ENCODE measurements at places on chromosomes 7 and 10. TPM values are rescaled to one million over a fixed set of nuclear protein-coding genes. Genes with fewer than 3 reads are reported as not detected.

DNA sequence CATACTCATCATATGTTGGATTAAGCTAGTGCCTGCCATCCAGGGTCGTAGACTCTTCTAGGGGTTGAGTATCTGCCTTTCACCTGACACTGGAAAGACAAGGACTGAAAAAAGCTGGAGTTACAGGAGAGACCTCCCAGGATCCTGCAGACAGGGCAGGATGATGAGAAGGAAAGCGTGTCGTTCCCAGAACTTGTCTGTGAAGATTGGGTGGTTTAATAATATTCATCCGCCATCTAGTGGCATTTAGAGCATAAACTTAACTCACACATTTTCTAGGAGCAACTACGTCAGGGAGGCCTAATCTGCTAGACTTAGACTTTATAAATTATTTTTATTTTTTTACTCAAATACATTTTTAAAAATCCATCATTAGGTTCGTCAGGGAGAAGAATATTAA is 59.6 kb downstream of the ADRB1 start:
- H3K27ac ChIP-seq, result no peak overlapping the region
- peaks cover 10% of the 10 kb centered on the region for H3K4me1 ChIP-seq
- H3K36me3 ChIP-seq, result peaks cover 18% of the 10 kb centered on the region

- no peaks in the 10 kb centered on the region for H3K4me1 ChIP-seq
- no peak overlapping the region for H3K4me3 ChIP-seq
- H3K36me3 ChIP-seq, result no peaks in the 10 kb centered on the region
- H3K27ac ChIP-seq, result no peak overlapping the region
- DNase-seq, result no peak
- H3K27me3 ChIP-seq, result peaks cover 37% of the 10 kb centered on the region
Observed at GRCh38 chr7:159038066-159038465, 106.6 kb downstream of the VIPR2 start.

GRCh38 chr7:71731740-71732139 is 599.8 kb downstream of the GALNT17 start:
- H3K27me3 ChIP-seq, result no peaks in the 10 kb centered on the region
- no peaks in the 10 kb centered on the region for H3K4me1 ChIP-seq
- H3K27ac ChIP-seq, result no peak overlapping the region
- no peak overlapping the region for H3K4me3 ChIP-seq
- DNase-seq, result no peak

DNA sequence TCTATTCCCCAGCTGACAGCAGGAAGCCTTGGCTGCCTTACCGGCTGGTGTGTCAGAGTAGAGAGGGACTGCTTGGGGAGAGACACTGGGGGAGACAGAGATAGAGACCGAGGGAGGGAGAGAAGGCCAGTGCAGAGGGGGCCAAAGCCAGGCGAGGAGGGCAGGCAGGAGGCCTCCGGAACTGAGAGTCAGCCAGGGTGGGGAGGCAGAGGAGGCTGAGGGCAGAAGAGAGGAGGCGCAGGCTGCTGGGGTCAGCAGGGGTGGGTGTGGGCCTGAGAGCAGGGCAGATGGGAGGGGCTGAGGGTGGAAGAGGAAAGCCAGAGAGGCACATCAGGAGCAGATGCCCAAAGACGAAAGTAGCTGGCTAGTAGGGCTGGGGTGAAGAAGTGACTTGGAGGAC is 57.2 kb upstream of the PAX2 start:
- H3K27me3 ChIP-seq, result peaks cover 90% of the 10 kb centered on the region
- no peak for DNase-seq
- no peak overlapping the region for H3K4me3 ChIP-seq
- no peaks in the 10 kb centered on the region for H3K36me3 ChIP-seq
- H3K27ac ChIP-seq, result no peak overlapping the region

GRCh38 chr10:35386594-35387174 is 50.4 kb downstream of the CCNY start:
- no peaks in the 10 kb centered on the region for H3K27me3 ChIP-seq
- peaks cover 28% of the 10 kb centered on the region for H3K4me1 ChIP-seq
- H3K27ac ChIP-seq, result peak overlapping the region; percentile 29
- H3K4me3 ChIP-seq, result no peak overlapping the region

DNA sequence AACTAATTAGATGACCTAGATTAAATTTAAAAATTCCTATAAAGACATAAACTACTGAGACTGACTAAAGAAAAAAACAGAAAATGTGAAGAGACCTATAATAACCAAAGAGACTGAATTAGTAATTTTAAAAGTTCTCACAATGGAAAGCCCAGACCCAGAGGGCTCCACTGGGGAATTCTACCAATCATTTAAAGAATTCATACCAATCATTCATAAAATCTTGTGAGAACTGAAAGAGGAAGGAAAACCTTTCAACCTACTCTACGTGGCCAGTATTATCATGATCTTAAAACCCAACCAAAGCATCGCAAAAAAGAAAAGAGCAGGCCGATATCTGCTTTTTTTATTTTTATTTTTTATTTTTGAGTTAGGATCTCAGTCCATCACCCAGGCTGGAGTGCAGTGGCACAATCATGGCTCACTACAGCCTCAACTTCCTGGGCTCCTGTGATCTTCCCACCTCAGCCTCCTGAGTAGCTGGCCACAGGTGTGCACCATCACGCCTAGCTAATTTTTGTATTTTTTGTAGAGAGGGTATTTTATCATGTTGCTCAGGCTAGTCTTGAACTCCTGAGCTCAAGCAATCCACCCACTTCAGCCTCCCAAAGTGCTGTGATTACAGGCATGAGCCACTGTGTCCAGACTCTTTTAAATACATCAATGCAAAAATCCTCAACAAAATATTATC is 48.6 kb downstream of the DGKI start:
- no peak for DNase-seq
- H3K4me3 ChIP-seq, result no peak overlapping the region
- H3K27me3 ChIP-seq, result peaks cover 34% of the 10 kb centered on the region

DNA sequence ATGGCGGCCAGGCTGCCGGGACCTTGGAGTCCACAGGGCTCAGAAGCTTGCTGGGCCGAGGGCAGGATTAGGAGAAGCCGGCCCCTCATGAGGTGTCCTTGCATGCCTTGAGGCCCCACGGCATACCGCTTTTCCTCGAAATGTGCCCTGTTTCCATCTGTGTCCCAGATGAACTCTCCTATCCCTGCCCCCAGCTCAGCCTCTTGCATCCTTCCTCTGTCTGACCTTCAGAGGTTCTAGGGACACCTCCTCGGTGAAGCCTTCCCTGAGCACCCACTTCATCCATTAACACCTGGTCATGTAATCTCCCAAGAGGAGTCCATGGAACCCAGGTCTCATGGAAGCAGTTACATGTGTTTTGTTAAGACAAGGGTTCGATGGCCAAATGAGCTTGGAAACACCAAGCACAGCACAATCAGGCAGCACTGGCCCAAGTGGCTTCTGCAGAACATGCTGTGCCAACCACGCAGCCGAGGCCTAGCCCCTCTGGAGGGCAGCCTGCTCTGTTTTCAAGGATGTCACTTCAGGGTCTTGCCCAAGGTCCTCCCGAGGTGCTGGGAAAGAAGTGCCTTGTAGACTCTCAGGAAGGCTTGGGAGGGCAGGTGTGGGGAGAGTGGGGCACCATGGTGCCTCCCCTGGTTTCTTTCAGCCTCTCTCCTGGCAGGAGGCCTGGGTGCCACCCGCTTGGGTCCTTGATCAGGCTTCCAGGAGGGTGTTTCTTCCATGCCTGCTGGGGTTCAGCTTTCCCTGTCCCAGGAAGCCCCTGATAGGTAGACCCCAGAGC is 124.3 kb downstream of the NEURL1 start:
- H3K27ac ChIP-seq, result no peak overlapping the region
- H3K4me1 ChIP-seq, result no peaks in the 10 kb centered on the region
- H3K4me3 ChIP-seq, result no peak overlapping the region

DNA sequence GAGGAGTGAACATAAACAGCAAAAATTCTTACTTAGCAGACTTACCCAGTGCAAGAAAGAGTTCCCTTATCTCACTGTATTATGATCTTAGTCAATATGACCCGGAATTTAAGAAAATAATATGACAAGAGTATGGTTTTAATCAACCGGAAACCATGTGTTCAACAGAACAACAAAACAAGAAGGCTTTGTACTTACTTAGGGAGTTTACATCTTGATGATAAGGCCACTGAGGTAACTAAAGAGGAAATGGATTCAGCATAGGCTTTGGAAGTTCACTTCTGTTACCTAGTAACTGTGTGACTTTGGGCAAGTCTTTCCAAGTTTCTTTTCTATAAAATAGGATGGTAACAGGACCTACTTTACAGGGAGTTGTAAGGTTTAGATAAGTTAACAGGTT is 7.4 kb upstream of the FAS start:
- DNase-seq, result no peak
- peaks cover 25% of the 10 kb centered on the region for H3K4me1 ChIP-seq
- H3K4me3 ChIP-seq, result no peak overlapping the region

The SAMD9 gene
- 74.8 TPM for total RNA-seq

The MOGAT3 gene
- not detected for total RNA-seq
